Aorta (tissue), 5 donors: ENCODE measurements at places on chromosomes 2 and 18.

DNA sequence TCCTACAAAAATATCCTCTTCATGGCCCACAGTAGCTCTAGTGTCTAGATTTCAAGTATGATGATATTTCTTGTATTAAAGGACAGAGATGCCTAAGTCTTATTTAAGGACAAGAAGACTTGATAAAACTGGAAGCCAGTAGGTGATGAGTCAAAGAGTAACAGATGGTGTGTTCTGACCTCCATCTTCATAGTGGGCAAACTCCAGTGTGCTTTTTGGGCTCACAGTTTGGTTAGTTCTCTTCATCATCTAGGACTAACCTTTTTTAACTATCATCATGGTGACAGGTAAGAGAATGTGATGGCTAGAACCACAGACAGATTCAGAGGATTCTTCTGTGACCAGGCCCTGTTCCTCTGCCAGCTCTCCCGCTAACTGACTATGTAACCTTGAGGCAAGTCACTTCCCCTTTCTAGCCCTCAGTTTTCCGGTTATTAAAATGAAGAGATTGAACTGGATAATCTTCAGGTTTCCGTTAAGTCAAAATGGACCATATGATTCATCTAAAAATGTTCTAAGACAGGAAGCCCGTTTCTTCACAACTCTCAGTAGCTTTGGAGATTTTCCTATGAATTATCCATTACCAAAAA lies 140.3 kb upstream of the RASGRP3 start:
- no peak for DNase-seq

DNA sequence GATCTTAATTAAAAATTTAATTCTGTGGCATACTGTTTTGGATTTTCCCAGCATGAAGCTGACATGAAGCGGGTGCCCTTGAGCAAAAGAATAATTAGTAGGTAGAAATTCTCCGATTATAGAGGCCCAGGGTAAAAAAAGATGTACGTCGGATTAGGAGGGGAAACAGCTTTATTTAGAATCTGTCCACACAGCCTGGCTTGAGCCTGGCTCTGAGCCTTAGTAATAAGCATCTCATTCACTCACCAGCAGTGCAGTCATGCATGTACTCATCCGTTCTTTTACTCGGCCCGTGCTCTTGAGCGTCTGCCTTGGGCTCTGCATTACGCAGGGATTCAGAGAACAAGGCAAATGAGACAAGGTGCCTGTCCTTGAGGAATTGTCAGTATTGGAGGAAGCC lies 219.3 kb downstream of the AGAP1 start:
- DNase-seq = no peak

- DNase-seq = no peak
Observed at GRCh38 chr18:23401400-23402347, 51.4 kb upstream of the RIOK3 start.

DNA sequence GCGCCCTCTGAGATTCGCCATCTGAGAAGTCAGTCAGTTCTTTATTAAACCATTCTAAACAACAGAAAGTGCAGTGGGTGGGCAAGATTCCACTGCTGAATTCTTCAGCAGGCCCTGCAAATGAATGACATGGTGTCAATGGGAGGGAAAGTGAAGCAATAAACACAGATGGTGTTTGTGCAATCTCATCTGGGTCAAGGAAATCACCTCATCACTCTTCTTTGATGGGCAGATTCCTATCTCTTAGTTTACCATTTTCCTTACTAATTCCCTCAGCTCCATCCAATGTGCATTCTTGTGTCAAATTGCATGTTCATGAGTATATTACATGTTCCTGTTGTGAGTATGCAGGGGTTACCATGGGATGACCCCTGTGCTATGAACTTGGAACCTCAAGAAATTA lies 100.7 kb upstream of the CYP1B1 start:
- DNase-seq = no peak
